NCI-H1092 treated with DMSO at 0.1 percent for 48 hours (cell line): ENCODE measurements at places on chromosomes 4 and X.

GRCh38 chrX:45743906-45744625 lies 543.4 kb upstream of the DIPK2B start:
- DNase-seq: no peak

DNA sequence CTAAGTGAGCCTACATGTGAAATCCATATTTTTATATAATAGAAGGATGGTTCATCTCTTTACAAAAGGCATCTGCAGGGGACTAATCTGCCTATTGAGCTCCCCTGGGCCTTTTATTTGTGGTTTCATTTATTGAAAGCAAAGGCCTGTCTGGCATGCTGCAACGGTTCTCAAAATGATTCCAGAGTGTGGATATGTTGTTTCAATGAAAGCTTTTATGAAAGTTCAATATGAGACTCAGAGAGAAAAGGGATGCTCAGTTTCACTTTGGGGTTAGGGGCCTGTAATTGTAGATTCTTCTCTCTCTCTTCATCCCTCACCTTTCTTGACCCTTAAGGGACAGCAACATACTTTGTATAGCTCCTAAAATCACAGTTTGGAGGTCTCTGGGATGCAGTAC lies 204.2 kb upstream of the CASK start:
- no peak for DNase-seq

- DNase-seq: no peak
Measured at GRCh38 chrX:43910012-43910411, 27.8 kb upstream of the MAOB start.

GRCh38 chr4:70808151-70808550 lies 31.5 kb downstream of the GRSF1 start:
- no peak for DNase-seq

DNA sequence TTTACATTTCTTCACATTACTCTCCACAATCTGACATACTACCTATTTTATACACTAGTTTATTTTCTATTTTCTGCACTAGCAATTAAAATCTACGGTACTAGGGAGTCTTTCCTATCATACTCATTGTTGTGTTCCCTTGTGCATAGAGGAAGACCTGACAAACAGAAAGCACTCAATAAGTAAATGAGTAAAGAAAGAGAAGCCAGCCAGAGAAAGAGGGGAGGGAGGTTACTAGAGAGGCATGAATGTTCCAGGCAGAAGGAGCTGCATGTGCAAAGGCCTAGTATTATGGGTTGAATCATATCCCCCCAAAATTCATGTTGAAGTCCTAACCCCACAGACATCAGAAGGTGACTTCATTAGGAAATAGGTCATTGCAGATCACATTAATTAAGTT lies 114.0 kb downstream of the ZAR1 start:
- no peak for DNase-seq

- no peak for DNase-seq
Measured at GRCh38 chr4:83255584-83255983, 29.0 kb downstream of the COQ2 start.
